ENCODE measurements at places on chromosomes 3 and 15.

DNA sequence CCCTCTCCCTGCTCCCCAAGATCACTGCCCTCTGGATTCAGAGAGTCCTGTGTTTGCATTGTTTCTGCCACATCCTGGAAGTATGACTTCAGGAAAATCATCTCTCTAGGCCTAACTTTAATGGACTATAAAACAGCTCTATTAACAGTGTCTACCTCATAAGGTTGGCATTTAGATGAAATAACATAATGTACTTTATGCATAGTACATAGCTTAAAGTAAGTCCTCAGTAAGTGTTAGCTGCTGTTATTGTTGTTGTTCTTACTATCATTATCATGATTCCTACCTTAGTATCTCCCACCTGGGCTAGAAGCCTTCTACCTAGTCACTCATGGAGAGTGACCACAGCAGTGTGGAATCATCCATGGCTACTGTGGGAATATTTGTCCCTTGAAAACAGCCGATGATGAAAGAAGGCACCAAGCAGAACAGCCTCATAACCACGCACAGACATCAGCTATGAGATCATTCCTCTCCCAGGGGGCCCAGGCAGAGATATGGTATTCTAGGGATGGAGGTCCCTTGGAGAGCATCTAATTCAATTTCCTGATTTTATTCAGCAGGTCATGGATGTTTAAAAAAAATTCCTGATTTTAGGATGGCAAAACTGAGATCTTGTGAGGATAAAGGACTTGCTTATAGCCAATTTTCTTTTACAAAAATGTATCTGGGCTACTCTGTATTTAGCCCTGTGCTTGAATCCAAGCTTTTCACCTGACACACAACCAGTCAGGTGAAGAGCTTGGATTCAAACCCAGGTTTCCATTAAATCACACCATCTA is 1.9 kb downstream of the FSD2 start:
- DNase-seq = no peak

- DNase-seq = no peak
Measured at GRCh38 chr3:2861120-2861519, 249.1 kb downstream of the IL5RA start.

DNA sequence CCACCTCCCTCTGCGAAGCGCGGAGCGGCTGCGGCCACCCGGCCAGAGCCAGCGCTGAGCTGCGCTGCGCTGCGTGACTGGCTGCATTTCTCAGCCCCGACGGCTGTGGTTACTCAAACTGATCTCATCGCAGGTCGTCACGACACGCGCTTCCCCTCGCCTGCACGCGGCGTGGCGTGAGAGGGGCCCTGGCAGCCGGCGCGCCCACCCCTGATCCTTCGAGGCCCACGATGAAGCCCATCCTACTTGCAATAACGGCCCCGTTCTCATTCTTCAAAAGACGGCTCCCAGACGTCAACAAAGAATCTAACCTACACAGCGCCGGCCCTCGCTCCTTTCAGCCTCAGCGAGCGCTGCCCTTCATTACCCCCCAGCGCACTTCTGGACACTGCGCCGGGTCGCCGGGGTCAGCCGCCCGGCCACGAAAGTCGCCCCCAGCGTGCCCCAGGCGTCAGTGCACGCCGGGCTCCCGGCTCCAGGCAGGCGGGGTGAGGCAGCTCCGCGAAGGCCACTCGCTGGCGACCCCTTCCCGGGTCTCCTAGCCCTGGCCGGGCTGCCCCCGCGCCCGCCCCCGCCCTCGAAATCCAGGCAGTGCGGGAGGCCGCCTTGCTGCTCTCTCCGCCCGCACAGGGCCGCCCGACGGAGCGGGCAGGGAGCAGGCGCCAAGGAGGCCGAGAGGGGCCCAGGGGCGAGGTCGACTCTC is 9.9 kb upstream of the LEKR1 start:
- no peak for DNase-seq

DNA sequence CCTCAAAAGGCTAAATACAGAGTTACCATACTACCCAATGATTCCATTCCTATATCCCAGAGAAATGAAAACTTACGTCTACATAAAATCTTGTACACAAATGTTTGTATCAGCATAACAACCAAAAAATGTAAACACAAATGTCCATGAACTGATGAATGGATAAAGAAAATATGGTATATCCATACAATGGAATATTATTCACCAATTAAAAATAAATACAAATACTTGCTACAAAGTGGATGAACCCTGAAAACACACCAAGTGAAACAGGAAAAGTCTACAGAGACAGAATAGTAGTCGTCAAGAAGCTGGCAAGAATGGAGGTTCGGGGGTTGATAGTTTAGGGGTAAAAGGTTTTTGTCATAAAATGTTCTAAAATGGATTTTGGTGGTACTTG is 54.0 kb upstream of the ANKRD28 start:
- DNase-seq = no peak

DNA sequence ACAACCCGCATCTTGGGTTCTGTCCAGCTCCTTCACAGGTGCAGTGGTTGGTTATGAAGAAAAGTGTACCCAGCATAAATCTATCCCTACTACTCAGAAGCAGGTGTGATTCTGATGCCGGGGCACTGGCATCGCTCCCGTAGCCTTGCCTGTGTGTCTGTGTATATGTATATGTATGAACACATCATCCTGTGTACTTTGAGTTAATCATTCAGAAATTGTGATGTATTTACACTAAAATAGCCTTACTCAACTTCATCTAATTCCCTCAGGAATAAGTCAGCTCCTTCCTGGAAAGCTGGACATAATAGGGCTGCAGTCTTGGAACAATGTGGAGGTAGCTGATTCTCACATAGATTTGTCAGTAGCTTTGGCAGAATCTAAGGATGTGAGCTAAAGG is 6.7 kb upstream of the ZBED2 start:
- DNase-seq = no peak

- DNase-seq = no peak
Measured at GRCh38 chr3:195512798-195513345, 30.3 kb downstream of the PPP1R2 start.

GRCh38 chr3:100782348-100782747 is 73.1 kb downstream of the TFG start:
- DNase-seq = no peak

DNA sequence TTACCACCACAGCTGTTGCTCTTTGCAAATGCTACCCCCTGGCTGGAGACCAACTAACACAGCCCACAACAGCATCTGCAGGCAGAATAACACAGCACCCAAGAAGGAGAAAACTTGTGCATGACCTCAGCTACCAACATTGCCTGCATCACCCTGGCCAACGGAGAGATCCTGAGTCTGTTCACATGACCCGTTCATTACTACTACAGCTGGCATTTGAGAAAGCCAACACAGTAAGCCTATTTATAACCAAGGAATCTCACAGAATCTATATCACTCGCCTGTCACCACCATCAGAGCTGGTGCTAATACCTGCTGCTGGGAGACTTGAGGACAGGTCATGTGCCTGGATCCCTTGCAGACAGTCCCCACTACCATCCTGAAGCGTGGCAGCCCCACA is 215.2 kb downstream of the POLQ start:
- no peak for DNase-seq

- DNase-seq = peak; percentile 48
Measured at GRCh38 chr3:183385698-183386613, 42.5 kb downstream of the MCF2L2 start.

DNA sequence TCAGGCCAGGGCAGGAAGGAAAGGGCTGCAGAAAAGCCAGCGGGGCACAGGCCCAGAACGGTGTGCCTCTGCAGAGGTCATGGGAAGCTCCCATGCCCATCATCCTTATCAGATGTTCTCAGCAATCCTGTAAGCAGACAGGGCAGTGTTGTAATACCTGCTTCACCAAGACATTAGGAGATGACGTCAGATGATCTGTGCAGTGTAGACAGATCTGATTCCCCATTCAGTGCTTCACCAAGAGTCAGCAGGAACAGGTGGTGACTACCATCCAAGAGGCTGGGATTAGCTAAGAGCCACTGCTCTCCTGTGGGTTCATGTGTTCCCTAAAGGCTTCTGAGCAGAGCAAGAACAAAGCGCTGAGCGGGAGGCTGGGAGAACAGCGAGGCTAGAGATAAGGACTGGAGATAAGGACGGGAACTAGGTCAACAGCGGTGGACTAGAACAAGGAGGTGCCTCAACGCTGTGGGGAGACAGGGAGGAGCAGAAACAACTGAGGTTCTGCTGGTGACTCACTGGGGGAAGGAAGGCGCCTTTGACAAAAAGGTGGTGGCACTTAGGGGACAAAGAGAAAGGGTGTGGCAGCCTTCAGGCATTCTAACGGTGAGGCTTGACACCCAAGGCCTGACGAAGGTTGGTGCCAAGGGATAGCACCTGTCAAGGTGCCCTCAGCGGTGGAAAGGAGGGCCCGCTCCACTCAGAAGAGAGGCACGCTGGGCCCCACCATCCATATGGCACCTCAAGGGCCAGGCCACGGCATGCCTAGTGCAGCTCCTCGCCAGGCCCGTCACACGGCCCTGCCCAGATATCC is 28.4 kb downstream of the CCDC12 start:
- no peak for DNase-seq

DNA sequence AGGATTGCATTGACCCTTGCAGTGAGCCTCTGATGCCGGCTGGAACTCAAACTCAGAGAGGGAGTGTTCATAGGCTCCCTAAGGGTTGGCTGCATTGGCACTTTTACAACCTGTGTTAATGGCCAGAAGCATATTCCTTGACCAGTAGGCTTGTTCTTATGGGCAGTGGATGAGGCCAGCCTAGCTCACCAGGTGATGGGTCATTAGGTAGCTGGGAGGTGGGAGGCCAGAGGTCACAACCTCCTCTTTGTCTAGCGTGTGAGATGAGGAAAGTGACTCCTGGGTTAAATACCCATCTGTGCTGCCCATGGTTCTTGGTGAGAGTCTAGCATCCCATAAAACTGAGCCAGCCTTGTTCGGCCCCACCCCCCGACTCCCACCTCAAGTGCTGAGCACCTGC is 275.7 kb upstream of the CTNNB1 start:
- DNase-seq = no peak

DNA sequence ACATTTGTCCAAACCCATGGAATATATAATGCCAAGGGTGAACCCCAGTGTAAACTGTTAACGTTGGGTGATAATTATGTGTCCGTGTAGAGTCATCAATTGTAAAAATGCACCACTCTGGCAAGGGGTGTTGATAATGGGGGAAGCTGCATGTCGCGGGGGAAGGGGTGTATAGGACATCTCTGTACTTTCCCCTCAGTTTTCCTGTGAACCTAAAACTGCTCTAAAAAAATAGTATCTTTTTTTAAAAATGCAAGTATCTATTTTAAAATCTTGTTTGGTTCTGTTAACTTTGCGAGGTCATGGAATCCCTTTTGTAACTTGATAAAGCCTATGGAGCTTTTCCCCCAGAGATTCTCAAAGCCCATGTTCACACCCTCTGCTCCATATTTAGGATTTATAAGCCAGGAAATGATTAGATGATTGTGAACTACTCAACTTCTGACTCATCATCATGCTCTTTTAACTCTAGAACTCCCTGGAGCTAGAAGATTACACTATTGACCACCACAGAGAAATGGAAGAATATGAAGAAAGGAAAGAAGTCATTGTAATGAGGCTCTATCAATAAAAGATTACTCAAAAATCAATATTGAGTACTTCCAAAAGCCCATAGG is 56.1 kb upstream of the C3orf49 start:
- DNase-seq = no peak

GRCh38 chr3:177050501-177051237 is 146.6 kb downstream of the TBL1XR1 start:
- DNase-seq = no peak

DNA sequence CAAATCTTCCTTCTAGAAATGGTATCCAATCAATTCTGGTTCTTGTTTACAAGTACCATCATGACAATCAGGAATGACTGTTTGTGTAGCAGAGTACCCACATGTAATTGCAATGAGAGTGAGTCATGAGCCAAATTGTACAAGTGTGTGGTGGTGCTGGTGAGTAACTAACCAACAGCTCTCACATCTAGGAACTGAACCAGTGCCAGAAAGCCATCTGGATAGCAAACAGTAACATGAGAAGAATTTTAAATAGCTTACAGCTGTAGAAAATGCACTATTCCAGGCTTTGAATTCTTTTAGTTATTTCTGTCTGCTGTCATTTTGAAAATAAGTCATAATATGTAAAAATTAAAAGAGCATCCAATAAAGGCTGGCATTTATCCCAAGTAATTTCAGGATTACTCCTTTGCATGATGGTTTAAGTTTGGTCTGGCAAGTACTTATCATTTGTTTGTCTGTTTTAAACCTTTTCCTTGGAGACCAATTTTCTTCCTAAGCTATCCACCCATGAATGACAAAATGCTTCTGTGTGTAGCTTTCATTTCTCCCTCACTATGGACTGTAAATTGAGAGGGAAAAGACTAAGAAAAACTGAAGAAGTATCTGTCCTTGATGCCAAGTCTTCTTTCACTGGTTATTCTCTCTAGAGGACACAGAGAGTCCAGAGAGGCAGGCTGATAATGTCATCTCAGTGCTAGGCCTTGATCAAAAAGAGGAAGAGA is 60.0 kb downstream of the PIK3CB start:
- peak; percentile 38 for DNase-seq

DNA sequence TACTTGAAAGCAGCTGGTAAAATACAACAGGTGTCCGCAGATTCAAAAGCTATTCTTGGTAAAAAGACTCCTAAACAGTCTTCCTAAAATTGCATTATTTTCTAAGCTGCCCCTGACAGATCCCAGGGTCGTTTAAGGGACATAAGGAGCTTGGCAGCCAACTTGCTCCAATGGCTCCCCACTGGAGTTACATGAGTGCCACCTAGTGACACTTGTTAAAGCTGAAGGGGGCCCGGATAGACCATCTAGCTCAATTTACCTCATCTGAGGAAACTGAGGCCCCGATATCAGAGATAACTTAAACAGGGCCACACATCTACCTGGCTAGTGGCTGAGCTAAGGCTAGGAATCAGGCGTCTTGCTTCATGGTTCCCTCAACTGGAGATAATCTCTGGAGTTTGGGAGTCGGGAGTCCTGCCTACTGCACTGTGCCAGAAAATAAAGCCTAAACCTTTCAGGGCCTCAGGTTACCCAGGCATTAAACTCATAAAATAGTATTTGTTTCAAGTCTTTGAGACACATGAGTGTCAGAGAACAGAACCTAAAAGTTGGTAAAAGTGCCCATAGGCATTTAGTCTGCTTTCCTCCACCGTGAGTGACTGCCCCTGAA is 6.5 kb upstream of the TBC1D23 start:
- DNase-seq = peak; percentile 41

DNA sequence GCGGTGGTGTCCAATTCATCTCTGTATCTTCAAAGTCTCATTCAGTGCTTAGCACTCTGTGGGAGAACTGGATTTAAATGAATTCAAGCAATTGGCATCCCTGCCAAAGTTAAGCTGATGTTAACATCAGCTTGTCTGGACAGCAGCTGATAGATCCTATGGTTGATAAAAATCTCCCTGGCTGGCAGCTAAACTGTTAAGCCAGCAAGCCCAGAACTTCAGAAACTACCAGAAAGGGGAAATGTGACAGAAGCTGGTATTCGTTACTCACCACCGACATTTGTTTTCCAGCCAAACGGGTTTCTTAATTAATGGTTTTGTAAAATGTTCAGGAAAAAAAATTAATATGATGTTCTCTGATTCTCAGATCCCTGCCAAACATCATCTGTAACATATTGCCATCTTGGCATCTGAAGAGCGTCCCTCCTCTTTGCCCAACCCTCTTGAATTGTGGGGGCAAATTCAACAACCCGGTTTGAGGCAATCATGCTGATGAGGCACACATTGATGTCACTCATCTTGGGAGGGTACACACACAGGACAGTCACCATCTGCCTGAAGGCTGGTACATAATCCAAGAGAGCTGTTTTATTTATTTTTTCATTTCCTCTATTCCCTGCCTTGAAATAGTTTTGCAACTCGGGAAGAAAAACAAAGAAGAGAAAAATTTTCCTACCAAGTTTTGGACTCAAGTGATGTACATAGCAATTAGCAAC is 76.3 kb upstream of the ABHD17C start:
- no peak for DNase-seq

Measured in right renal cortex interstitium (tissue), 3 donors.